B cell (primary cell): ENCODE measurements at places on chromosomes 1 and 21. TPM values are rescaled to one million over a fixed set of nuclear protein-coding genes. Genes with fewer than 3 reads are reported as not detected.

MYOG gene
- not detected in 2 replicates for polyA plus RNA-seq

LCE2A gene
- polyA plus RNA-seq: not detected in 2 replicates

GPR37L1 gene
- not detected in 2 replicates for polyA plus RNA-seq

KRTAP21-2 gene
- not detected in 2 replicates for polyA plus RNA-seq

PLA2G2D gene
- 2.2 and 2.8 TPM in 2 replicates for polyA plus RNA-seq

MAP10 gene
- 0.50 and 0.60 TPM in 2 replicates for polyA plus RNA-seq

PLPPR4 gene
- not detected in 2 replicates for polyA plus RNA-seq

CAPN9 gene
- not detected in 2 replicates for polyA plus RNA-seq

CD1E gene
- polyA plus RNA-seq: 0.33 TPM in 1 of 2 replicates, not detected in the other

TMOD4 gene
- polyA plus RNA-seq: 1.7 and 2.3 TPM in 2 replicates

SLC66A1 gene
- polyA plus RNA-seq: 23.8 and 26.8 TPM in 2 replicates

KDF1 gene
- 1.3 and 2.6 TPM in 2 replicates for polyA plus RNA-seq

MX2 gene
- polyA plus RNA-seq: 39.8 and 51.2 TPM in 2 replicates

NBPF19 gene
- polyA plus RNA-seq: 11.3 and 14.6 TPM in 2 replicates

C1orf87 gene
- not detected in 2 replicates for polyA plus RNA-seq

LIPI gene
- polyA plus RNA-seq: not detected in 2 replicates

MYBPHL gene
- polyA plus RNA-seq: not detected in 2 replicates

GPR157 gene
- polyA plus RNA-seq: 1.3 and 2.0 TPM in 2 replicates

CLCN6 gene
- 35.0 and 48.2 TPM in 2 replicates for polyA plus RNA-seq
